8988T (cell line): ENCODE measurements at places on chromosomes 3 and 15.

DNA sequence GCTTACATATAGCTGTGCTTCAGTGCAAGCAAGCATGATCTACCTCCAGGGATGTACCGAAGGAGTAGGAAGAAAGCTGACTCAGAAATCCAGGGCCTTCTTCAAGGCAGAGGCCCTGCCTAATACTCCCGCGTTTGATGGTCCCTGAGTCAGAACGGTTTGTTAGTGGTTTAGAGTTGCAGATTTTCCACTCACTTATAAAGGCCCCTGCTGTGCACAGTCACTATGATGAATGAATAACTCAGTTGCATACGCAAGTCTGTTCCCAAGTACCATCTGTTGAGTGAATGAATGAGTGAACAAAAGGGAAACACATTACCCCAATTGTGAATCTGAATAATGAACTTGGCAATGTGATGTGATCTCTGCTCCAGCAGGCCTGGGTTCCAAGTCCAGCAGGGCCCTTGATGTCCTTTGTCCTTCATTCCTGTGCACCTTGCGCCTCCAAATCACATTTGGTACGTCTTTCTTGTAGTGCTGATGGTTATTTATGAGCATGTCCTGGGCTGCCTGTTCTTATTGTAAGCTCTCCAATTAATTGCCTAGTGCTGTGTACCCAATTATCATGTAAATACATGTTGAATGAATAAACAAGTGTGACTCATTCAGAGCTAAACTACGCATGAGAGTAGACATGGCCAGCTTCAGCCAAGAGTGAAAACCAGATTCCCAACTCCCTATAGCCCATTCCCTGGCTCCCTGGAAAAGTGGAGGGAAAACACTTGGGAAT, 85.3 kb upstream of the LIMD1 start:
- no peak for DNase-seq

DNA sequence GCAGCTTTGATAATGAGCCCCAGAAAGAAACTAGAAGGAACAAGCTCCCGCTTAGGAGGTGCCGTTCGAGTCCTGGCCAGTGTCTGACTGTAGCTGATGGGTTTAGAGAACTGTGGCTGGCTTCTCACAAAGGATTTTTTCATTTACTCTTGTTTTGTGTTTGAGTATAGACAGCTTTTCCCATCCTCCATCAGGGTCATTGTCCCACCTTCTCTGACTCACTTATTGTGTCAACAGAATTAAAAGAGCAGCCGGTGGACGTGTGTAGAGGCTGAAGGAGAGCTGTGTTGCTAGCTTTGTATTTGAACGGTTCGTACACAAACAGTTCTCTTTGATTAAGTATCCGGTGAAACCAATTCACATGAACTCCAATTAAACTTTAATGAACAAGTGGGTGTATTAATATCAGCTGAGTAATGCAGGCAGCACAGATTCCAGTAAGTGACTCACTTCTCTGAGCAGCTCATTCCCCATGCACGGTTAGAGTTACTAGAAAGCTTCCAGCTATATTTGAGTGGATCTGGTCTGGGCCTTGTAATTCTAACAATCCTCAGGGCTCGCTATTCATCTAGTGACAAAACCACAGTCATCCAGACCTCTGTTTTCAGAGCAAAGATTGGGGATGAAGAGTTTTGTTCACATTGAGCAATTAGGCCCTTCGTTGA, 141.0 kb downstream of the LPP start:
- DNase-seq = no peak

DNA sequence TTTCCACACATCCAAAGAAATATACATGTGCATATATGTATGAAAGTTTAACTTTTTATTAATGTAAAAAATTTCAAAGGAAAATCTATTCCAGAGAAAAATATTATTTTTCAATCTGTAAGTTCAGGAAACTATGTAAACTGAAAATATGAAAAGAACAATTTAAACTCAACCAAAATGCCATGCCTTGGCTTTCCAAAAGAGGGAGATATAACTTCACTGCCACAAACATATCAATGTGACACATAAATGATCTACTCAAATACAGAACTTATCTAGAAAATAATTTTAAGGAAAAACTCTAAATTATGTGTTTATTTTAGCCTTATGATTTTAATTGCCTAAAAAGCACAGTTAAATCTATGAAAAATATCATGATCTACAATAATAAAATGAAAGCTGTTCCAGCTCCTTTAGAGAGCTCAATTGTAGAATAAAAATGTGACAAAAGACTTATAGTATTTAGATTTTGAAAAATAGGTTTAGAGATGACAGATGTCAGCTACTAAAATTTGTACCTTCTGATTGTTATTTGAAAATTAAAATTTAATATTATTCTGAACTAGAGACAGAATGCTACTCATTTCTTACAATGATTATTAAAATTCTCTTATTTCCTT, 94.8 kb downstream of the GBE1 start:
- DNase-seq = no peak

DNA sequence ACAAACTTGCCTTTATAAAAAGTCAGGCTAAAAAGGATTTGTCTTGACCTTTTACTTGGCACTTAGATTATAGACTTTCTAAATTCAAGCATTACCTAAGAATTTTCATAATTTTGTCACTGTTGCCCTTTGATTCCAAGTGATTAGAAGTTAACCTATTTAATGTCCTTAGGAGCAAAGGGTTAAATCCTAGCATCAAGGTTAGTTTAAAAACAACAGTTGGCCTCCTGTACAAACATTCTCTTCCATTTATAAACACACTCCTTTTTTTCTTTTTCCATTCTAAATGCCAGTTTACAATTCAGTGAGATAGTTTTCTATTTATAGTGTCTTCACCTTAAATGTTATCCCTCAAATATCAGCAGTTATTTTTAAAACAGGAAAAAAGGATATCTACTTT, 18.4 kb upstream of the SPPL2A start:
- no peak for DNase-seq

- no peak for DNase-seq
These were observed 235.3 kb upstream of the MRPL3 start for GRCh38 chr3:131738095-131738494.

DNA sequence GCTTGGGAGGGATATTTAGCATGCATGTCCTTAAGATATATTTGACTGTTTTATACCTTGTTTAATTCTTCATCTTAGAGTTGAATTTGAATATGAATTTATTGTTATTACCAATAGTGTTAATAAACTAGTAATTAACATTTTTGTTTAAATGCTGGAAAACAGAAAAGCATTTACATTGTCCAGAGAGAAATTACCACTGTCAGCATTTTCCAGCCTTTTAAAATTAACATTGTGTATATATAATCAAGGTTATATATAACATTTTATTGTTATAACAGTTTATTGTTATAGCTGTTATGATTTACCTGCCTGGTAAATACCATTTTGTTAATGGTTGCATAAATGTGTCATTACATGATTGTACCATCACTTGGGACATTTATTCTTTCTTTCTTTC, 8.0 kb upstream of the P4HTM start:
- no peak for DNase-seq

DNA sequence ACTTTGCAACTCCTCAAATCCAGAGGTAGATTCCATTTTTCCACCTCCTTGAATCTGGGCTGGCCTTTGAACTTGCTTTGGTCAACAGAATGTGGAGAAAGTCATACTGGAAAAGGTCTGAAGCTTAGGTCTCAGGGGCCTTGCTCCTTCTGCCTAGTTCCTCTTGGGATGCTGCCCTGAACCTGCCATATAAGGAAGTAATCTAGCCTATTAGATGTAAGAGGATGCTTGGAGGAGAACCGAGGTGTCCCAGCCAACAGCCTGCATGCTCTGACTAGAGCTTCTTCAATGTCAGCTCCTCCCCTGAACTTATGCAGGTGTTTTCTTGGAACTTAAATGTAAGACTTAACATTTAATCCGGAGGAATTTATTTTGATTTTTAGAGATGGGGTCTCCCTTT, 2.0 kb upstream of the TMED3 start:
- no peak for DNase-seq

GRCh38 chr3:129252748-129253147, 3.3 kb downstream of the COPG1 start:
- no peak for DNase-seq

DNA sequence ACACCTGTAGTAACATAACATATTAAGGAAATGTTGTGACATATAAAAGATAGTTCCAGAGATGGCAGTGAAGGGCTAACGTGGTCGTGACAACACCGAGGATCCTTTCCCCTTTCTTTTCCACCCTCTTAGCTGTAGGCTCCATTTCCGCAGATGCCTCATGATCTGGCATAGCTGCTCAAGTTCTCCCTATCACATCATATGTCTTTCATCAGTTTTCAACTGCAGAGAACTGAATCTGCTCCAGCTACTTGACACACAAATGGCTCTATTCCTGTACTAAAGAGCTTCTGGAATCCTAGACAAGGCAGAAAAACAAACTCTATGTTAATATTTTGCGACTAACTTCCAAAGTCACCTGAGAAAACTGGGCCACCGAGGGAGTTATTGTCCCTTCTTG, 275.0 kb upstream of the SLCO3A1 start:
- no peak for DNase-seq

DNA sequence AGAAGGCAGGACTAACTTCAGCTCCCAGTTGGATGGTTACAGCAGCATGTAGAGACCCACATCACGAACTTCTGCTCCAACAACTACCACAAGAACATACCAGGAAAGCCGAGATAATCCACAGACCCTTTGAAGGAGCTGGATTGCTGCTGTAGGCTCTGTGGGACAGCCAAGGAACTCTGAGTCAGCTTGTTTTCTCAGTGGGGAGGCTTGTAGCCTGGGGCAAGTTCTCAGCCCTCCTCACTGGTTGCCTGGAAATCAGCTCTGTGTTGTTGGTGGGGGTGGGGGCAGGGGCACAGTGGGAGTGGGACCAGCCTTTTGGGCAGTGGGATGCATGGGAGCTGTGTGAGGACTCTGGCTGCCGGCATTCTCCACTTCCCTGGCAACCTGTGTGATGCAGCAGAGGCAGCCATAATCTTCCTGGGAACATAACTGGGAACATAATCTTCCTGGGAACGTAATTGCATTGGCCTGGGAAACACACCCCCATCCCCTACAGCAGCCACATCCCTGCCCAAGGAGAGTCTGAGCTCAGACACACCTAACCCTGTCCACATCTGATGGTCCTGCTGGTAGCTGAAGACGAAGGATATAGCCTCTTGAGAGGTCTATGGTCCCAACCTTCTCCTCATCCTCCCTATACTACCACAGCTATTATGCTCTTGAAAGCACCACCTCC, 153.1 kb downstream of the PEAK1 start:
- no peak for DNase-seq

DNA sequence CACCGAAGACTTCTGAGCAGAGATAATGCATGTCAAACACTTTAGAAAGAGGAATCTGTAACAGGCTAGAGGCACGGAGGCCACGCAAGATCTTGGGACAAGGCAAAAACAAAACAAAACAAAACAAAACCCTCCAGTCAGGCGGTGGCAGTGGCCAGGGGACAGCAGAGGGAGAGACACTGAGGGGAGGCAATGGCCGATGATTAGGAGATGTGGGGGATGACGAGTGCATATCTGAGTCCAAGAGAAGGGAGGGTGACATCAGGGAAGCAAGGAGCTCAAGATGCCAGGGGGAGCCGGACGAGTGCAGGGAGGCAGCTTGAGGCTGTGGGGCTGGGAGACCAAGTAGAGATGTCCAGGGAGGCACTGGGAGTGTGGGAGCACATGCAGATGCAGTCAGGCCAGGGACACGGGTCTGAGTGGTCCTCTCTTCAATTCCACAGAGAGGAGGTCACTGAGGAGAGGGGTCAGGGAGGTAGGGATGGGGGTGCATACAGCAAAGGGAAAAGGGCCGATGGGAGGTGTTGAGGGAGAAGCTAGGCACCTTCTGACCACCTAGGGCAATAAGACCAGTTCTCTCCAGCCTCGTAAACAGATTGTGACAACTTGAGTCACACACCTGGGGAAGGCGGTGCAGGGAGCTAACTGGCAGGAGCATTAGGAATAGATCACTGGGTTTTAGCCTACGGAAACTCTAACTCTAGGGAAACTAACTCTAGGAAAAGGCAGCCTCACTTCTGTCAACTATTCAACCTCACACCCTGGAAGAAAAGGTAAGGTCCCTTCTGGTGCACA, 29.6 kb downstream of the SLCO2A1 start:
- no peak for DNase-seq

DNA sequence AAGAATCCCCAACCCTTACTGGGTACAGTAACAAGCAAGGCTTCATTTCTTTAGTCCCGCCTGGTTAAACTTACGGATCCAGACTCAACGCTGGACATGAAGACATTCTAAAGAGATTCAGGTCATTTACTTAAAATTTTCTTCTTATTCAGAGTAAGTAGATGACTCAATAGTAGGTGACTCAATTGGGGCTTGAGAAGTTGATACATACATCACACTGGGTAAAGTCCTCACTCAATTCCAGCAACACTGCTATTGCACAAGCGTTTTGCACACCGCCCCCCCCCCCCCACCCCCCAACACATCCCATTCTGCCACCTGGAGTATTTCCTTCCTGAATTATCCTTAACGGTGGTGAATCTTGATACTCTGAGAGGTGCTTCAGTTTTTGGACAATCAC, 610.0 kb downstream of the FOXP1 start:
- no peak for DNase-seq

GRCh38 chr3:40079203-40079846, 230.2 kb upstream of the EIF1B start:
- no peak for DNase-seq

DNA sequence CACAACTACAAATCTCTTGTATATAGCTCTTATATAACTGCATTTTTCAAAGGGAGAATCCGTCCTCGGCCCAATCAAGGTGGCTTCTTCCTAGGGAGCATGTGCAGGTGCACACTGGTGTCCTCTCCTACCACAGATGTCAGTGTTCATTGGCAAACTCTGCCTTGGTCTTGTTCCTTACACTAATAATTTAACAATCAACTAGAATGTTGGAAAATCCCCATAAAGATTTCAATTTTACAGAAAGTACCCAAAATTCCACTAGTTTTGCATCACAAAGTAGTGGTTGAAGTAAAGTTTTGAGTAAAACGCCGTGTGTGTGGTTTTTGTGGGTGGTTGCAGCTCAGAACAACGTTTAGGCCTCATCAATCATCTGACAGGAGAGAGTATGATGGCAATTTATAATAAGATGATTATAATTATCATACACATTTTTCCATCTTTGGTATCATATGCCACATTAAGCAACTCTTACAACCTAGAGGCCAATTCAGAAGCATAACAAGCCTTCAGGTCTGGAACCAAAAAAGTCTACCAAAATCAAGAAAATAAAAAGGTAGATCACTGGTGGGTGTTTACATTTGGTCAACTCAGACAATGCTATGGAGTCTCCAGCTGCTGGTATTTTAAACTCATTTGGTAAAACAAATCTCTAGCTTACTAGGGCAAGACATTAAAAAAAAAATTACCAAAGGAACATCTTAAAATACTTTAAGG, 128.9 kb upstream of the BHLHE40 start:
- no peak for DNase-seq

- no peak for DNase-seq
These were observed 66.1 kb upstream of the NPHP3 start for GRCh38 chr3:132788301-132788671.

GRCh38 chr3:128786434-128787020, 60.5 kb downstream of the RAB7A start:
- no peak for DNase-seq

- no peak for DNase-seq
These were observed 68.3 kb upstream of the HERC1 start for GRCh38 chr15:63901912-63902670.

GRCh38 chr3:5505163-5505562, 317.7 kb downstream of the EDEM1 start:
- DNase-seq = no peak
